Germinal center (tissue), 1 donor: ENCODE measurements at places on chromosomes 5 and 9.
A peak's percentile ranks its signal among the peaks of the same experiment; 100 is the strongest.

DNA sequence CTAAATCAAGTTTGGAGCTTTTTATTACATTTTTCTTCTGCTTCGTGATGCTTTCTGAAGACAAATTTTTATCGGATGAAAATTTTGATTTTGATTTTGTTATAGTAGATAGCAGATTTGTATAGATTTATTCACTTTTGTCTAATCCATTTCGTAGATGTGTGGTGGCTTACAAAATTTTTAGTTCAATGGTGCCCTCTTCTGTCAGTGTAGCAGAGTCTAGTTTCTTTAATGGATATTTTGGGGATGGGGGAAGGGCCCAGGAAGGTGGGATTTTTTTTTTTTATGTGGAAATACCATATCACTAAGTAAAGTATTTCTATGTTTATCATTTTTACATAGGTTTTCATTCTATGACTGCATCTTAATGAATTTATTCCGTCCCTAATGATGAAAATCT is 259.9 kb upstream of the TARS1 start:
- DNase-seq, result no peak

GRCh38 chr5:33474931-33475499 is 34.2 kb downstream of the TARS1 start:
- no peak for DNase-seq

DNA sequence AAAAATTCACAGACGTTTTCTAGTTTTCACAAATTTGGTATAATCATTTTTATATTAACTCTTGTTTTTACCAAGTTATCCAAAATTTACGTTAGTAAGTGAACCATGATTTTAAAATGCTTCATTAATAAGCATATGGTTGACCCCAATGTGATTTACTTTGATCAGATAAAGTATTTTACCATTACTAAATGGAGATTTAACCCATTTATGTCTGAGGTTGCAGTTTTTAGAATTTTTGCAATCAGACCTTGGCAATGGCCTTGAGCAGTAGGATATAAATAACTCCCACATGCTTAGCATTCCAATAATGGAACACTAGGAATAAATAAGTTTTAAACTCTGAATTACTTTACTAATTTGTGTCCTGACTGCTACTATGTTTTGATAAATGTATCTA is 84.6 kb downstream of the NDUFS4 start:
- DNase-seq, result no peak

- no peak for DNase-seq
Measured at GRCh38 chr9:132716007-132716406, 45.7 kb downstream of the GTF3C4 start.

- DNase-seq, result no peak
Measured at GRCh38 chr9:4143936-4144717, 155.7 kb downstream of the GLIS3 start.

DNA sequence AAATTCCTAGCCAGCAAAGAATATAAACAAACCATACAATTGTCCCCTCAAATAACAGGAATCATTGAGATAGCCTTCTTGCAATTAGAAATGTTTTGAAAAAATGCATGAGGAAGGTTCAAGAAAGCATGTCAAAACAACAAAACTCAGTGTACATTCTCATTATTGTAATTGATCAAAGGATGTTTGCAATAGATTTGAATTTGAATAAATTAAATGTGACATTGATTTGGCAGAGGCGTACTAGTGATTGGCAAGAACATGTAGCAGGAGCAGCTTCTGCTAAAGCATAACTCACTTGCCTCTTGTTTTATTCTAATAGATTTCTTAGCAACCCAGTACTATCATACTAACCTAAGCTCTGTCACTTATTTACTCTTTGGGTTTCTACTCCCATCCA is 19.9 kb downstream of the SMIM15 start:
- DNase-seq, result no peak

GRCh38 chr5:6780802-6781391 is 67.7 kb downstream of the TENT4A start:
- DNase-seq, result peak; percentile 33

DNA sequence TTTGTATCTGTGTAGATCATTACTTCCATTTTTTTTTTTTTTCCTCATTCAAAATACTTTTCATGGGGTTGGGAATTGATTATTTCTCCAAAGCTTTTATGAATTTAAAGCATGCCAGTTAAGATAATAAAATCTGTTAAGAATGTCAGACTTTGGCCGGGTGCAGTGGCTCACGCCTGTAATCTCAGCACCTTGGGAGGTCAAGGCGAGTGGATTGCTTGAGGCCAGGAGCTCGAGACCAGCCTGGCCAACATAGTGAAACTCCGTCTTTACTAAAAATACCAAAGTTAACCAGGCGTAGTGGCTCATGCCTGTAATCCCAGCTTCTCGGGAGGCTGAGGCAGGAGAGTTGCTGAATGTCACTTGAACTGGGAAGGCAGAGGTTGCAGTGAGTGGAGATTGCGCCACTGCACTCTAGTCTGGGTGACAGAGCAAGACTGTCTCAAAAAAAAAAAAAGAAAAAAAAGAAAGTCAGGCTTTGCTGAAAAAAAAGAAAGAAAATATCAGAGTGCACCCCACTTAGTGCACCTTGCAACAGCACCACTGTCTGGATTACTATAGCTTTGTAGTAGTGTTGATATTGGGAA is 18.5 kb downstream of the TBC1D2 start:
- no peak for DNase-seq

DNA sequence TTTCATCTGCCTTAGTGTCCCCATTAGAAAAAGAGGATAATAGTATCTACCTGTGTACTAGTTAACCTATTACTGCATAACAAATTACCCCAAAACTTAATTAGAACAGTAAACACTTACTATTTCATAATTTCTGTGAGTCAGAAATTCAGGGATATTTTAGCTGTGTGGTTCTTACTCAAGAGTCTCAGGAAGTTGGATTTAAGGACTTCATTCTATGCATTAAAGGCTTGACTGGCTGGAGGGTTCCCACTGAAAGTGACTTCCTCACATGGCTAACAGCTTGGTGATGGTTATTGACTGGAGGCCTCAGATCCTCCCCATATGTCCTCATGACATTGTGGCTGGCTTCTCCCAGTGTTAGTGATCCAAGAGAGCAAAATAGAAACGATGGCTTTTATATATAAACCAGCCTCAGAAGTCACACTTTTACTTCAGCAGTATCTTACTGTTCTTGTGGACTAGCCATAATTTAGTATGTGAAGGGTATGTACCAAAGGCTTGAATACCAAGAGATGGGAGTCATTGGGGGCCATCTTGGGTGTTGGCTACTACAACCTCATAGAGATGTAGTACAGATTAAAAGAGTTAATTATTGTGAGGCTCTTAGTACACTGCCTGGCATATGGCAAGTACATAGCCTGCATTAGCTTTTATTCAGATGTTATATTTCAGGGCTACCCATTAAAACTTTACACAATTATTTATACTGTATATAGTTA is 9.9 kb downstream of the RAD23B start:
- no peak for DNase-seq

- DNase-seq, result no peak
Measured at GRCh38 chr5:98175474-98175873, 598.0 kb upstream of the RGMB start.

DNA sequence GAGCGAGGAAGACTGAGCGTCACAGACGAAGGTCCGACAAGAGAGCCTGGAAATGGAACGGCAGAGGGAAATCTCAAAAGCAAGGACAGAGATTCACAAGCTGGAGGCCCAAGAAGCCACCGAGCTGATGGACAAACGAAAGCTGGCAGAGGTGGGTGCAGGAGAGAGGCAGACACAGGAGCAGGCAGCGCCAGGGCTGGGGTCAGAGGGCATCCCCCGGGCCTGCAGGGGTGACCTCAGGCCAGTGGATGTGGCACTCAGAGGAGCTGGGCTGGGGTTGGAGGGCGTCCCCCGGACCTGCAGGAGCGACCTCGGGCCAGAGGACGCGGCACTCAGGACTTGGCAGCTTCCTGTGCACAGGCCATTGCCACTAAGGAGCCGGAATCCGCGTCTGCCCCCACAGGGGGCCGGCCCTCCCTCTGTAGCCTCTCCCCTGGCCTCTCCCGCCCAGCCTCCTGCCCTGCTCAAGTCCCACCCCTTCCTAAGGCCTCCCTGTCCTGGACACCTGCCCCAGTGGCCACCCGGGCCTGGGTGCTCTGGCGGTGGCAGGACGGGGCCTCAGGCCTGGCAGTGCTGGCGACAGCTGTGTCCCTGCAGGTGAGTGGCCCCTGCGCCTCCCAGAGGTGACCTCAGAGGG is 40.4 kb downstream of the EXD3 start:
- DNase-seq, result no peak

DNA sequence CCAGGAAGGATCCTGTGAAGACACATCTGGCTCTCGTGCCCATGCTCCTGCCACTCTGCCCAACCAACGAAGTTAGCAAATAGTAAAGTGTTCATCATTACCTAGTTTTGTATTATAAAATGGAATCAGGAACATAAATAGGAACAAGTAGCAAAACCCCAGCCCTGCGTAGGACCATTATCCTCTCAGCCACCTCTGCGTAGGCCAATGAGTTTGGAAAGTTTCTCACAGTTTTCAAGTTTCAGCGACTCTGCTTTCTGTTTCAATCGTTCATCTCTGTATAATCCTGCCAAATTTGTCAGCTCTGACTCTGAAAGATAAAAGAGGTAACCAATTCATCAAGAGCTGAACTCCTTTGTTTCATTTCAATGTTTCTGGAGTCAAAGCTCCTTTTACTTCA is 10.1 kb upstream of the SPATA24 start:
- no peak for DNase-seq

DNA sequence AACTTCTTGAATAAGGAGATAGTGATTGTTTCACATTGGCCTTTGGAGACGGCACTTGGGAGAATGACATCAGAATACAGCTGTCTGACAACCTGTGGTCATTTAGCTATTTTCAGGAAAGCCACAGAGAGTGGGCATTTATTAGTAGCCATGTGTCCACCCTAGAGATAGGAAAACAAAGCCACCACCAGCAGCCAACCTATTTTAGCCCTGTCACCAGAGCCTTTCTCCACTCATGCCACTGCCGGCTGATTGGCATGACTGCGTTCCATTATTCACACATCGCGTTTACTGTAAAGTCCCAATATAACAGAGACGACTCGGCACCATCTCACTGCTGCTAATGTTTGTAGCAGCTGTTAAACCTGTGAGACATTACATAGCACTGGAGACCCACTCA is 330.1 kb downstream of the NDUFS4 start:
- no peak for DNase-seq

DNA sequence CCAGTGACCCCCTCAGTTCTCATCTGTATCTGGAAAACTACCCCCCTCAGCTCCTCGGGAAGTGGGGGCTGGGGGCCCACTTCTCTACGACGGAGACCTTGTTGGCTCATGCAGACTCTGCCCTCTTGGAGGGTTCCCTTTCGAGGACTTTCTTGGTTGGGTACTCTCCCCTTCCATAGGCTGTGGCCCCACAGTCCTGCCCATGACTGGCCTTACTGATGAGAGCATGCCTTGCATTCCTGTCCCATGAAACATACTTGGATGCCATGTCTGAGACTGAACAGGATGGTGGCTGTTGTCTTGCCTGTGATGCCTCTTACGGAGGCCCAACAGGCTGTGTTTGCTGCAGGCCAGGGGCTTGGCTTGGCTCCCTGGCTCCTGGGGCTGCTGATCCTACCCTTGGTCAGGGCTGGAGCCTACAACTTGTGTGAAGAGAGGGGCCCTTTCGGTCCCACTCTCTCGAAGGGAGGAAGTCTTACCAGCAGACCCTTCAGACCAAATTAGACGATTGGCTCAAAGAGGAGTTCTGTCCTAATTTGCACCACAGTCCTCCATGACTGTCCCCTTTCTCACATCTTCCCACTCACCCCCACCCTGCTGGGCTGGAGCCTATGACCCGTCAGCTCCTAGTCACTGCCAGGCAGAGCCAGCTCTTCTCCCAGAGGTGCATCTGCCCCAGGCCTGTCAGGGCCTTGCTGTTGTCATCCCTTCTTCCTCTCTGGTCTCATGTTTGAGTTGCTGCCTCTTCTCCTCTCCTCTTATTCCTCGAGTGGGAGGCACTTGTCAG is 109.9 kb downstream of the CACNA1B start:
- DNase-seq, result no peak

GRCh38 chr5:89260254-89260653 is 377.3 kb upstream of the MEF2C start:
- no peak for DNase-seq

DNA sequence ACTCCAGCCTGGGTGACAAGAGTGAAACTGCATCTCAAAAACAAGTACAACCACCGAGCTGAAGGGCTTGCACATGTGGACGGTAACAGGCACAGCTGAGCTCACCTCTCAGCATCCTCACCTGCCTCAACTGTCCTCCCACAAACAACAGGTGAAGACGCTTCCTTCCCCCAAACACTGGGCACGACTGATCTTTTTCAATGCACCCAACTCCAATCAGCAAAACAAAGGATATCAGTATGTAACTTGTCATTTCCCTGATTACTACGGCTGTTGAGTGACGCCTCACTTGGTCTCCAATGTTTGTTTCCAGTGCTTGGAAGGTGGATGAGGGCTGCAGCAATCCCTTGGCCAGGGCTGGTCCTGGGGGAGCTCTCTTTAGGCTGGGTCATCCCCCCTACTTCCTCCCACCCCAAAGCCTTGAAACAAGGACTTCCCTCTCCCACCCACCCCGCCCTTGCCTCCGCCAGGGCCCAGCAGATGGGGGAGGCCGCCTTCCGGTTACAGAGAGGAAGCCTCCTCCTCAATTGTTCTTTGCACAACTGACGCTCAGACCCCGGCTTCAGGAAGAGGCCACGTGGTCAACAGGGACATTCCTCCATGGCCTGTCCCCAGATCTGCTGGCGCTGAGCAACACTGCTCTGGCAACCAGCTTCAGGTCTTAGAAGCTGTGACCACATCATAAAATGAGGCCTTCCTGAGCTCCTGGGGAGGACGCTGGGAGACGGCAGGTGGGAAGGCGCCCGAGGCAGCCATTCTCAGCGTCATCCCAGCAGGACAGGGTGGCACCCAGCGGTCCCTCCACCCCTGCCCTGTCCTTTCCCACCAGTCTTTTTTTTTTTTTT is 5.9 kb downstream of the FAM78A start:
- peak; percentile 67 for DNase-seq

DNA sequence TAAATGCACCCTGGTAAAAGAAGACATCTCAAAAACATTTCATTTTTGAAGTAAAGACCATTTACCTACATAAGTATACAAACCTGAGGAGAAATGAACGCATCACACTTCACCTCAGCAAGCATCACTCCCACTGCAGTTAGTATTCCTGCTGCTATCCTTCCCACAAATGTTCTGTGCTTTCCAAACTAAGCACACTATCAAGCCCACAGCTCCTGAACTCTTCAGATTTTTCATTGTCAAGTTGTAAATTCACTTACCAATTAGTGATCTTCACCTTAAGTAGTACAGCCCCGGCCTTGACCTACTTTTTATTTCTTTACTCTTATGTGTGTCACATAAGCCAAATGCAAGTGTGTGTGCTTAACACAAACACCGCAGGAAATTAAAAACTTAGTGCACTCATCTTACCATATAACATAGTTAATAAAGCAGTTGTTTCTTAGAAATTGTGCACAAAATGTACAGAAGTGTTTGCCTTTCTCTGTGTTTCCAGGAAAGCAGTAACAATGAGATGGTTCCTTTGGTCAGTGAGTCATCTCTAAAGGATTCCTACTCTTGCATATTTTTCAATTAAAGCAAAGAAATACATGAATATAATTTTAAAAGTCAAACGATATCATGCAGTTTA is 169.4 kb downstream of the APBA1 start:
- DNase-seq, result no peak
